ENCODE measurements at places on chromosomes 5 and 9.

GRCh38 chr5:135609981-135610380 lies 31.2 kb upstream of the CXCL14 start:
- DNase-seq: no peak

DNA sequence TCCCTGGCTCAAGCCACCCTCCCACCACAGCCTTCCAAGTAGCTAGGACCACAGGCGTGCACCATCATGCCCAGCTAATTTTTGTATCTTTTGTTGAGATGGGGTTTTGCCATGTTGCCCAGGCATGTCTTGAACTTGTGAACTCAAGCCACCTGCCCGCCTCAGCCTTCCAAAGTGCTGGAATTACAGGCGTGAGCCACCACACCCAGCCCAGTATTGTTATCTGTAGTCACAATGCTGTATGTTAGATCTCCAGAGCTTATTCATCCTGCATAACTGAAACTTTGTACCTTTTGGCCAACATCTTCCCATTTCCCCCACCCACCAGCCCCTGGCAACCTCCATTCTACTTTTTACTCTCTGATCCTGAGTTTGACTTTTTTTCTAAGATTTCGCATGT lies 37.5 kb downstream of the CREBRF start:
- DNase-seq: no peak

DNA sequence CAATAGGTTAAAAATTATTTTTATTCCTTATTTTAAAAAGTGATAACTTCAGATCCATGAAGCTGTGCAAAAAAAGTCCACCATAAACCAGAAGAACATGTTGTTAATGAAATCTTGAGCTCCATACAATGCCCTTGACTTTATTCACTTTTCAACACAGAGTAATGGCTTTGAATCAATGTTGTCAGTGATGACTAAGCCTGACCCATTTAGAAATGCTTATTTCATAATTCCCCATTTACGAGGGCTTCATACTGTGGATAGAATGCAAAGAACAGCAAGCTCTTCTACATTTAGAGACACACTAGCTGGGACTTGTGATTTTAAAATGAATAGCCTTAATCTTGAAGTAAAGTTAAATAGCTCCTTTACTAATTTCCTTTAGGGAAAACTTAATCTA lies 25.7 kb upstream of the IL9 start:
- no peak for DNase-seq

GRCh38 chr5:42894057-42894456 lies 82.4 kb upstream of the SELENOP start:
- DNase-seq: no peak

DNA sequence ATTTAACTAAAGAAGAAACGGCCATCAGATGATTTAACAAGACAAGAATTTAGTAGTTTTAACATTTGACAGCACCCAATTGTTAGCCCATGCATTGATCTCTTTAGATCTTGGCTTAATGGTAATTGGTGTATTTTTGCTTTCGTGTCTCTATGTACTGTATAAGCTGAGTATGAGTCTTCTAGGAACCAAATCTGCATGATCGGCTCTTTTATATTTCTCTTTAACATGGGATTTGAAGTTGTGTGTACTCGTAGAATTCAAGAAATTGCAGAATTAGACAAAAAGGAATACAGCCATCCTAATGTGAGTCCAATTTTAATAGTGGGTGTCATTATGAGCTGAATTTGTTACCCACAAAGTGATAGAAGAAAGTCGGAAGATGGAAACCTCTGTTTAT lies 438.9 kb upstream of the WWC1 start:
- DNase-seq: no peak

DNA sequence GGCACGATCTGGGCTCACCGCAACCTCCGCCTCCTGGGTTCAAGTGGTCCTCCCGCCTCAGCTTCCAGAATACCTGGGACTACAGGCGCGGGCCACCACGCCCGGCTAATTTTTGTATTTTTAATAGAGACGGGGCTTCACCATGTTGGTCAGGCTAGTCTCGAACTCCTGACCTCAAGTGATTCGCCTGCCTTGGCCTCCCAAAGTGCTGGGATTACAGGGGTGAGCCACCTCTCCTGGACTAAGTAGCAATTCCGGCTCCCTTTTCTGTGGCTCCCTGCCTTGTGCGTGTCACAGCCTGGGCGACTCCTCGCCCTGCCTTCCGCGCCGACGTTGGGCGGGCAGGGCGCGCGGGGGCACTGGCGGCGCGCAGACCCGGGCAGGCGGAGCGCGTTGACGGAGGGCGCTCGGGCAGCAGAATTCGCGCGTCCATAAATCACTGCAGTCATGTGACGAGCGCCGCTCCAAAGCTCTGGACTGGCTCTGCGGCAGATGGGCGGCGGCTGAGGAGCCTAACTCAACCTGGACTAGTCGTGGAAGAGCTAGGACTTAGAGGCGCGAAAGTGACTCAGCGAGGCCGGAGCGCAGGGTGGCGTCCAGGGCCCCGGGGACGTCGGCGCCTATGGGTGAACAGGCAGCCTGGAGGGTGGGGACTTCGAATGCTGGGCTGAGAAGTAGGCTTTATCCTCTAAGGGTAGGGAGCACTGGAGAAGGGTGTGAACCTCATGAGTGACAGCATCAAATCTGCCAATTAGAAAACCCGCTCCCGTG lies 1.4 kb upstream of the CIZ1 start:
- DNase-seq: no peak

- DNase-seq: no peak
These were observed 51.1 kb upstream of the MIER3 start for GRCh38 chr5:57002959-57003485.

GRCh38 chr9:81999806-82000205 lies 11.2 kb downstream of the SPATA31D1 start:
- DNase-seq: no peak

DNA sequence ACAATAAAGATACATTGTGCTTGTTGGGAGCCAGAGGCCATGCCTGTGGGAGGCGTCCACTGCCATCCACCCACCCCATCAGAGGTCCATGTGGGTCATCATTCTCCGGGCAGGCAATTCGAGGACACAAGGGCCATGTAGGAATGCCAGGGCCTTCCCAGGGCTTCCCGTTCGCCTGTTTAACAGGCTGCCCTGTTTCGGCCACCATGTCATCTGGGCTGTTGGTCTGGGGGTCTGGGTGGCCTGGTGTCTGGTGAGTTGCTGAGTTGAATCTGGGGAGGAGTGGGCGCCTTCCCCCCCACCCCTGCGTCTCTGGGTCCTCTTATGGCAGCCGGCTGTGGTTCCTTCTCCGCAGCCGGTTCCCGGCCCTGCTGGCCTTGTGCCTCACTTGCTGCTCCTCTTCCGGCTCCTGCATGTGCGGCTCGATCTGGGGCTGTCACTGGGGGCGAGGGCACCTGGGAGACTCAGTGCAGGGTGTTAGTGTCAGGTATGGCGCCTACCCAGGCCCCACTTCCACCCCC lies 117.4 kb downstream of the WNK2 start:
- no peak for DNase-seq

- DNase-seq: no peak
These were observed 73.8 kb downstream of the MRPL36 start for GRCh38 chr5:1725641-1726468.

DNA sequence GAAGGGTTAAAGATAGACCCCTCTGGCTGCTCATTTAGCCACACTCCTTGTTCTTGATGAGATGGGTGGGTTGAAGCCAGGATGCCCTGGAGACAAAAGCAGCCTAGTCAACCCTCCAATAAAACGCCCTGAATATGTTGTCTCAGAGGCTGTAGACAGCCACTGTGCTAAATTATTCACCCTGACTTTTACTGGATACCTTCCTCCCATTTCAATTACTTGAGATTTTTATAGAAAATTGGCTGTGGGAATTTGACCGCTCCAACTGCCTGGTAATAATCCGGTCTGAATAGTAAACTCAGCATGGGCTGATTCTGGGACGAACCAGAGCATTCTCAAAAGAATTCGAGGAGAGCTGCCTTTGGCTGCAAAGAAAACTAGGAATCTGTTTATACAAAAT lies 104.2 kb downstream of the SNX18 start:
- DNase-seq: no peak

- no peak for DNase-seq
These were observed 88.9 kb downstream of the NUDT12 start for GRCh38 chr5:103473725-103474124.

DNA sequence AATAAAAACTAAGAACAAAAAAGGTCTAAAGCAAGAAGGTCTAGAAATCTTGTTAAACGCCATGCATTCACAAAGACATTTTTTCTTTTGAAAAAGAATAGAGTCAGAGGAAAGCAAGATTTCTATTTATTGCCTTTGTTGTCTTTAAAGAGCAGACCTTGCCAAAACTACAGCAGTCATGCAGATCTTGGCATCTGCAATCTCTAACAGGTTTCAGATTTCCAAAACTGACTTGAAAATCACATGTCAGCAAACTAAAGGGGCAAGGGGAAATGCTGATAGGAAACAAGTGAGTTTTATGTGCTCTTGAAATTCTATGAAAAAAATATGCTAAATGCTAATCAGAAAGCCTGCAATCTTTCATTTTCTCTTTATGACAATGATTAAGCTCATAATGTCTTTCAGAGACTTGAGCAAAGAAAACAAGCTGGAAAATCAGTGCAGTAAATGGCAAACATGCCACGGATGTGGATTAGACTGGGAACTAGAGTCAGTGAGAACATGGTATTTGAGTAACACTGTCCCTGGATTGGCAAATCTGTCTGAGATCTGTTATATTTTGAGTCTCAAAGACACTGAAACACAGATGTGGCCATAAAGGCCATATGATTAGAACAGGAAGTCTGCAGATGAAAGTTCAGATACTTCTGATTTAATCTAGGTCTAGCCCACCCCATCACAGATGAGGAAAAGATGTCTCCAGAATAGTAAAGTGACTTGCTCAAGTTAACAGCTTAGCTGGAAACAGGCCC lies 361.4 kb upstream of the RPS23 start:
- no peak for DNase-seq

GRCh38 chr9:22157276-22157675 lies 148.2 kb upstream of the CDKN2B start:
- DNase-seq: no peak

DNA sequence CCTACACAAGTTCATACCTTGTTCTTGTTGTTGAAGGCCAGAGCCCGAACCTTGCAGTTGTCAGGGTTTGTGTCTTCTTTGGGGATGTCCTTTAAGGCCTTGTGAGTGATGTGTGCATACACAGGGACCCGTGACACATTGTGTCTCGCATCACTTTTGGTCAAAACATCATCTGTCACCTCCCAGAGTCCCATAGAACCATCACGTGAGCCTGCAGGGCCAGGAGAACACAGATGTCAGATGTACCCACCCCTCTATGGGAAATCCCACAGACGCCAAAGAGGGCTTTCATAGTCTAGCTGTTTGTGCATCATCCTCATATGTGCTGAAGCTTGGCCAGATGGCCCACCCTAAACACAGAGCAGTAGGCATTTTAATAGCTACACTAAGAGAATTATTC lies 28.2 kb downstream of the DCAF12 start:
- DNase-seq: no peak

DNA sequence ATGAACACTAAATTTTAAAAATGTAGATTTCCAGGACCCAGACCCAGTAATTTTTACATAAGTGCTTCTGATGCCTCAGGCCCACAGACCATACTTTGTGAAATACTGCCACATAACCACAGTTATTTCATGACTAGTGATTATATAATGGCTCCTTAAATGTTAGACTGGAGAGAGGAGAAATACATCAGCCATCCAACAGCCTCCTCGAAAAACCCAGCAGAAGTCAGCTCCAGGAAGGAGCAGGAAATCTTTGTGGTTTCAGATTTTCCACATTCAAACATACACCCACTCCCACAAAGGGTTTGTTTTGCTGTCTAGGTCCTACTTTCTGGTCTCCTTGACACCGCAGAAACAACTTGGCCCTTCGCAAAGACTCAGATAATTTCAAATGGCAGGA lies 455.2 kb downstream of the DTWD2 start:
- DNase-seq: no peak

DNA sequence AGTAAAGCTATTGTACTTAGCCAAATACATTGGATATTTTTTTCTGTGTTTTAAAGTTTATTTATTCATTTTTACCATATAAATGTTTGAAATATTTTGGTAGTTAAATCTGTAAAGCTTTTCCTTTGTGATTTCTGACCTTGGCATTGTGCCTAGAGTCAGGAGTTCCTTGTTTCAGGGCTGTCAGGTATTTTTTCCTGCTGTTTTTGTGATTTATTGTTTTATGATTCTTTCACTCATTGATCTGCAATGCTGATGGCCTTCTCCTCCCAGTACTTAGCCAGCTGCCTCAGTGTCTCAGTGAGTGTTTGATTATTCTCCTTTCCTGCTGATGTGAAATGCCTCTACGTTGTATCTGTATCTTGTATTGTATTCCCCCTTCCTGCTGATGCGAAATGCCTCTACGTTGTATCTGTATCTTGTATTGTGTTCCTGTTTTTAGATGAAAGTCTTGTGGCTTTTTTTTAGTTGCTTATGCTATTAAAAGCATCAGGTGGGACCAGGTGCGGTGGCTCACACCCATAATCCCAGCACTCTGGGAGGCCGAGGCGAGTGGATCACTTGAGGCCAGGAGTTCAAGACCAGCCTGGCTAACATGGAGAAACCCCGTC lies 61.0 kb downstream of the EHMT1 start:
- DNase-seq: no peak

- no peak for DNase-seq
These were observed 113.6 kb downstream of the GNA14 start for GRCh38 chr9:77534376-77535057.

Measured in stimulated activated CD8-positive, alpha-beta memory T cell treated with anti-CD3 and anti-CD28 coated beads, Interleukin-15, amount 100 ng/mL, for 1 hour (primary cell).